SJSA1 (cell line): ENCODE measurements at places on chromosomes 2 and 18.

DNA sequence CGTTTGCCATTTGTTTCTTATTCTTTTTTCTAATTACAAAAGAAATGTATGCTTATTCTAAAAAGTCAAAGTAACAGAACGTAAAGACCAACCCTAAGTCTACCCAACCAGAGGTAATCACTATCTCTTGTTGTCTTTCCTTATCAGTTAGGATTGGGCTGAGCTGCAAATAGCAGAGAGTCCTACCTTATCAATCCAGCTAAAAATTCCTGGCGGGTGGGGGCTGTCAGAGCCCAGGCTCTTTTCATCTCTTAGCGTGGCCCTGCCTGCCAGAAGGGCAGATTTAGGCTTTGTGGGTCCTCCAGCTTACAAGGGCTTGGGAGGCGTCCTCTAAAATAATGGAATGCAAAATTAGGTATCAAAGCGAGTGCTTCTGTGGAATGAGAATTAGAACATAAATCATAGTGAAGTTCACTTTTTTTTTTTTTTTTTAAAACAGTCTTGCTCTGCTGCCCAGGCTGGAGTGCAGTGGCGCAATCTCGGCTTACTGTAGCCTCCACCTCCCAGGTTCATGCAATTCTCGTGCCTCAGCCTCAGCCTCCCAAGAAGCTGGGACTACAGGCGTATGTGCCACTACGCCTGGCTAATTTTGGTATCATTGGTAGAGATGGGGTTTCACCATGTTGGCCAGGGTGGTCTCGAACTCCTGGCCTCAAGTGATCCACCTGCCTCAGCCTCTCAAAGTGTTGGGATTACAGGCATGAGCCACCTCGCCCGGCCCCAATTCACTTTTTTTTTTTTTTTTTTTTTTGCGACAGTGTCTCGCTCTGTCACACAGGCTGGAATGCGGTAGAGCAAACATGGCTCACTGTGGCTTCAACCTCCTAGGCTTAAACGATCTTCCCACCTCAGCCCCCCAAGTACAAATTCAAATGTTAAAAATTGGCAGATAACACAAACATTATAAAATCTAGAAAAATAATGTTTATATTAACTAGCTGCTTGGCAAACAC is 57.4 kb upstream of the B3GNT7 start:
- DNase-seq, result peak; percentile 5

GRCh38 chr18:54392543-54393023 is 34.9 kb downstream of the C18orf54 start:
- DNase-seq, result no peak

GRCh38 chr18:46909497-46909896 is 7.8 kb downstream of the PIAS2 start:
- no peak for DNase-seq

- DNase-seq, result no peak
These were observed 38.0 kb upstream of the ATL2 start for GRCh38 chr2:38415023-38415422.

DNA sequence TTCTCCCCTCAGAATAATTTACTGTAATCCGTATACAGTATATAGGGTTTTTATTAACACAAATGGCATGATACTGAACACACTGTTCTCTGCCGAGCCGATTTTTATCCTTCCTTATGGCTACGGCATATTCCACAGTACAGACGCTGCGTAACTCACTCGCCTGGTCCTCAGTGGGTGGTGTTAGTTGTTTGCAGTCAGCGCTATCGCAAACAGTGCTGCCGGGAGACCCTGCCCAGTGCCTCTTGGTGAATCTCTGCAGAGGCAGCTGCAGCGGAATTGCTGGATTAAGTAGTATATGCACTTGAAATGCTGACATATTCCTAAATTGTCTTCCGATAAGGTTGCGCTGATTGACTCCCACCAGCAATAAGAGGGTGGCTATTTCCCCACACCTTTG is 73.9 kb downstream of the MARCO start:
- no peak for DNase-seq

DNA sequence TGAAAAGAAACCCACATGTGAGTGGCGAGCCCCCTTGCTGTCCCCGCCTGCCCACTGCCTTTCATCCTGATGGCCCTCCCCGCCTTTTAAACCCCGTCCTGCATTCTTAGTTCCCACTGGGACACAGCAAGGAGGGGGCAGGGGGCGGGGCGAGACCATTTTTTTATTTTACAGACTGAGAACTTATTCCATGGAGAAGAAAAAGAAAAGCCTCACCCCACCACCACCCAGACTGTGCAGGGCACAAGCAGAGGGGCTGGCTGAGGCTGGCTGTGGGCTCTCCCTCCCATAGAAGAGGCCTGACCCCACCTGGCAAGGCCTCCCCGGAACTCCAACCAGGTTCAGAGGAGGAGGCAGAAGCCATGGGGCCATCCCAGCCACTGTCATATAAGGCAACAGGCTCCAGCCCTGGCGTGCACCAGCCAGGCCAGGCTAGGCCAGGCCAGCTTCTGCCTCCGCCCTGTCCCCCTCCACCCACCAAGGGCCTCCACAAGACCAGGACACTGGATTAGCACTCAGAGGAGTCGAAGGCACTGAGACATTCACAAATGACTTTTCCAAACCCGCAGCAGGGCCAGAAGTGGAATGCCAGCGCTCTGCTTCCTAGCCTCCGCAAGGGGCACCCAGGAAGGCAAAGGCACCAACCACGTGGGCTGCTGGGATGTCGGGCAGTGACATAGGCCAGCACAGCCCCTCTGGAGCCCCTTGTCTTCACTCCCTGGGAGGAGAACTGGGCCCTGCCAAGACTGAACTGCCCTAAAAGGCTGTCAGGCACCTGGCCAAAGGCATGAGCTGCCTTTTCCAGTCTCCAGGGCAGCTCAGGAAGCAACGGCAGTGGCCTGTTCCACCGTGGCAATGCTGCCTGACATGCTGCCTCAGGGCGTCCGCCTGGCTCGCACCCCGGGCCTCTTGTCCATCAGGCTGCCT is 37.5 kb upstream of the SEMA4C start:
- no peak for DNase-seq

DNA sequence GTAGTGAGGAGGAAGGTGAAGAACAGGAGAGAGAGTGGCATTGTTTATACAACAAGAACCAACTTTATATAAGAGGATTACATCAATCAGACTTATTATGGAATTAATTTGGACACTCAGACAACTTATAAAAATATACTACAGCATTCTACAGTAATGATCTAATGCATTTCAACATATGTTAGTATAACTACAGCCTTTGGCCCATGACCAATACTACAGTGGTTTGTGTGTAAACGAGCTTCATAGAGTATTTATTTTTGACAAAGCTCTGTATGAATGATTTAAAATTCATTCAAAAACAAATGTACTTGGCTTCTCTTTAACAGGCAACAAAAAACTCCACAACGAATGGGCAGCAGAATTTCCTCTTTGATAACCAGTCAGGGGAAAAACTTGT is 72.8 kb downstream of the ZNF521 start:
- no peak for DNase-seq

DNA sequence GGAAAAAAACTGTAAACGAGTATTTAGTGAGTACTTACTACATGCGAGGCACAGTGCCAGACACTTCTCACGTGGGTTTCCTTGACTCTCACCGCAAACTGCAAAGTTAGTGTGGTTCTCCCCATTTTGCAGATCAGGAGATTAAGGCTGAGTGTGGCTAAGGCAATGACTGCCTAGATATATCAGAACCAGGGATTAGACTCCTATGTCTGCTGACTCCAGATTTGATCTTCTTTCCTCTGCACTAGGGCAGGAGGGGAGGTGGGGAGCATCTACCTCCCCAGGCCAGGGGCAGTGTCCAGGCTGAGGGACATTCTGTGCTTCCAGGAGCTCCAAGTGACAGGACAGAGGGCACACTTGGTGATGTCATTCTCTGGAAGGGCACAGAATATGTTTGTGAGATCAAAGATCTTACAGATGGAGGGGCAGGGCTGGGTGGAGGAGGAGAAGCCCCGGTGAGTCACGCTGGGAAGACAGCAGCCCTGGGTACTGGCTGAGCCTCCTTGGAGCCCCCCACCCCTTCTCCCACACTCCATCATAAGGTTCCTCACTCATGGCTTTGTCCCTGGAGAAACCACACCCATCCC is 92.4 kb downstream of the RHOB start:
- DNase-seq, result peak; percentile 85

GRCh38 chr2:177026956-177027355 is 185.6 kb upstream of the HNRNPA3 start:
- no peak for DNase-seq

DNA sequence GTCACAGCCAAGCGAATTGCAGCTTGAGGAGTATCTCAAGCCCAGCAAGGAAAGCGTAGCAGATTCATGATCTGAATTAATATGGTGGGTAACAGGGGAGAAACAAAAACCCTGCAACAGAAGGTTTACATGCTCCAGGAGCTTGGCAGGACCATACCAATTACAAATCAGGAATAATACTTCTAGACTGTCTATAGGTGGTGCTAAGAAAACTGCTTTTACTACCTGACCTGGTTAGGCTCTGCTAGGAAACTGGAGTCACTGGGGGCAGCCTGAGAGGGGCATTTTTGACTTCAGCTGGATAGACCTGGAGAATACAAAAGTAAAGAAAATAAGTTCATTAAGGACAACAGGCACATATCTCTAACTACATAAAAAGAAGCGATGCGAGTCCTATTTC is 24.6 kb upstream of the SPOPL start:
- no peak for DNase-seq

- no peak for DNase-seq
These were observed 36.8 kb downstream of the PARD6G start for GRCh38 chr18:80210312-80211083.
